ENCODE measurements at places on chromosomes 5 and 9. TPM values are rescaled to one million over a fixed set of nuclear protein-coding genes. Genes with fewer than 3 reads are reported as not detected.
A peak's percentile ranks its signal among the peaks of the same experiment; 100 is the strongest.

GRCh38 chr5:1257363-1257762 is 32.2 kb downstream of the SLC6A18 start:
- DNase-seq = no peak
- no peak overlapping the region for H3K4me3 ChIP-seq
- H3K27me3 ChIP-seq = no peaks in the 10 kb centered on the region

GRCh38 chr5:50953290-50953689 is 286.9 kb downstream of the PARP8 start:
- H3K27me3 ChIP-seq = peaks cover 38% of the 10 kb centered on the region
- no peak for DNase-seq
- no peaks in the 10 kb centered on the region for H3K4me1 ChIP-seq
- no peaks in the 10 kb centered on the region for H3K36me3 ChIP-seq
- no peak overlapping the region for H3K4me3 ChIP-seq
- H3K27ac ChIP-seq = no peak overlapping the region

DNA sequence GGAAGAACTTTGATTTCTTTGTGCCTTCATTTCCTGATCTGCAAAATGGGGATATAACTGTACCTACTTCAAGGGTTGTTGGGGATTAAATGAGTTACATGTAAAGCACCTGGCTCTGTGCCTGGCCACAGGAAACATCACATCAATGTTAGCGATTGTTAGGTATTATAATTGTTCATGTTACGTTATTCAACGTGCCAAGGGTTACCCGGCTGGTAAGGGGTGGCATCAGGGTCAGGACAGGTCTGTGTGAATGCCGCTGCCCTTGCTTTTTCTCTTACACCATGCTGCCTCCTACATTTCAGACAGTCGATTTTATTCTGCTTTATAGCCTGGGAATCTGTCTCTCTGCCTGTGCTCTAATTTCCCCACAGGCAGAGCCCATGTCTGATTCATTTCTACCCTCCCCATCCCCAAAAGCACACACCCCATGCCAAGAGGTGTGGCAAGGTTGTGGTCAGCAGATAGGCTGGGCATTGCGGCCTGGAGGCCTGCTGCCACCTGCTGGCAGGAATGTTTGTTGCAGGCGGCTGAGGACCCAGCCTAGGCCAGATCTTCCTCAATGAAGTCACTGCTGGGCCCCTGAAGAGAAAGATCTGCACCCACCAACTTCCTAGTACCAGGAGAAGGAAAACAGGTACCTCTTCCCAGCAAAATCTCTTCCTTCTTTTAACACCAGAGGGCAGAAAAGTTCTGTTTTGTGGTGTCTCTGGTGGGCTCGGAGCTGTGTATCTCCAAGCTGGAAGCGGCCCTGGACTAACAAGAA is 5.3 kb downstream of the ANKS6 start:
- H3K27ac ChIP-seq = no peak overlapping the region
- peaks cover 7% of the 10 kb centered on the region for H3K36me3 ChIP-seq
- DNase-seq = peak; percentile 66
- H3K4me3 ChIP-seq = no peak overlapping the region
- H3K27me3 ChIP-seq = no peaks in the 10 kb centered on the region

- no peaks in the 10 kb centered on the region for H3K27me3 ChIP-seq
- H3K4me1 ChIP-seq = no peaks in the 10 kb centered on the region
- H3K4me3 ChIP-seq = no peak overlapping the region
- H3K36me3 ChIP-seq = no peaks in the 10 kb centered on the region
These were observed 1800.2 kb downstream of the MAT2B start for GRCh38 chr5:165305596-165305995.

GRCh38 chr9:81389569-81389993 is 299.8 kb downstream of the TLE1 start:
- no peaks in the 10 kb centered on the region for H3K36me3 ChIP-seq
- no peak for DNase-seq
- H3K4me1 ChIP-seq = no peaks in the 10 kb centered on the region
- no peak overlapping the region for H3K4me3 ChIP-seq

DNA sequence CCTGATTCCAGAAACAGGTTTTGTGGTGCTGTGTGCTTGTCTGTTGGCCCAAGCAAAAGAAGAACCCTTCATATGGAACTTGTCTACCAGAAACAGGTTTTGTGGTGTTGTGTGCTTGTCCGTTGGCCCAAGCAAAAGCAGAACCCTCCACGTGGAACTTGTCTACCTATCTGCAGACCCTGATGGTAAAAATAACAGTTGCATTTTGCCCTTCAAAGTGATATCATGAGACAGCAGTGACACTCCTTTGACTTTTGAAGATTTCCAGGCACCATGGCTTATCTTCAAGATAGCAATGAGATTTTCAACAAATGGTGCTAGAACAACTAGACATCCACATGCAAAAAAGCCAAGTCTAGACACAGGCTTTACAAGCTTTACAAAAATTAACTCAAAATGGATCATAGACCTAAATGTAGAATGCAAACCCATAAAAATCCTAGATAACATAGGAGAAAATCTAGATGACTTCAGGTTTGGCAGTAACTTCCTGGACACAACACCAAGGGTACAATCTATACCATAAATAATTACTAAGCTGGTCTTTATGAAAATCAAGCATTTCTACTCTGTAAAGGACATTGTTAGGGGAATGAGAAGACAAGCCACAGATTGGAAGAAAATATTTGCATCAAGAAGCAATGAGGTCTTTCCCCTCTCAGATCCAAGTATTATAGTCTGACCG is 16.8 kb downstream of the MACROH2A1 start:
- DNase-seq = no peak
- peaks cover 45% of the 10 kb centered on the region for H3K4me1 ChIP-seq
- peaks cover 63% of the 10 kb centered on the region for H3K36me3 ChIP-seq
- no peak overlapping the region for H3K4me3 ChIP-seq
- no peaks in the 10 kb centered on the region for H3K27me3 ChIP-seq

DNA sequence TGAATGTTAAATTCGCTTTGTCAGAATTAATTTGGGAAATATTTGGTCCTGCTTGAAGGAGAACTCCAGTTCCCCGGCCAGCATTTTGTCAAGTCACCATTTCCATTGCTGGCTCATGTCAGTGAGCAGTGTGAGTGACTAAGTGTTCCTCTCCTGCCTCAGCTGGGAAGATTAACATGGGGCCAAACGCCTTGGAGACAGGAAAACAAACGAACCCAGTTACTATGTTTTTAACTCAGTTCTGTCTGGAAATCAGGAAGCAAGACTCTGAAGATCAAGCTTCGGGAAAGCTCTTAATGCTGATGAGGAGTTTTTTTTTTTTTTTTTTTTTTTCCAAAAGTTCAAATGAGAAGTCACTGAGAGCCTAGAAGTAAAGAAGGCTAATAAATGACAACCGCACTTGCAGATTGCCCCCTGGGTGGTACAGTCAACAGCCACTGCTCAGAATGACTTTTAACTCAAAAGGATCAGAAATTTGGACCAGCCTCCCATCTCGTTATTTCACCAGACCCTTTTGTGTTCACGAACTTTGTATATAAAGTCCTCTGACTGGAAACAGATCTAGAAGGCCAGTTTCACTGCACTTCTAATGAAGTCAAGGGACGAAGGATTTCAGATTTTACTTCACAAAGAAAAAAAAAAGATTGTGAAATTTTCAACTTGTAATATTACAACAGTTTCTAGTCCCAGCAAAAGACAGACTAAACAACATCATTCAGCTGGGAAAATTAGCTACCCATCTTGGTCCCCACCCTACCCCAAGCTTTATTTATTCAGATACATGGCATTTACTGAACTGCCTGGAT is 121.3 kb downstream of the LHFPL2 start:
- H3K27me3 ChIP-seq = peaks cover 4% of the 10 kb centered on the region
- H3K4me3 ChIP-seq = no peak overlapping the region
- no peak overlapping the region for H3K27ac ChIP-seq
- H3K4me1 ChIP-seq = no peaks in the 10 kb centered on the region

GRCh38 chr5:57895766-57896165 is 413.2 kb upstream of the ACTBL2 start:
- no peaks in the 10 kb centered on the region for H3K36me3 ChIP-seq
- no peaks in the 10 kb centered on the region for H3K27me3 ChIP-seq
- no peak overlapping the region for H3K4me3 ChIP-seq
- H3K4me1 ChIP-seq = no peaks in the 10 kb centered on the region

DNA sequence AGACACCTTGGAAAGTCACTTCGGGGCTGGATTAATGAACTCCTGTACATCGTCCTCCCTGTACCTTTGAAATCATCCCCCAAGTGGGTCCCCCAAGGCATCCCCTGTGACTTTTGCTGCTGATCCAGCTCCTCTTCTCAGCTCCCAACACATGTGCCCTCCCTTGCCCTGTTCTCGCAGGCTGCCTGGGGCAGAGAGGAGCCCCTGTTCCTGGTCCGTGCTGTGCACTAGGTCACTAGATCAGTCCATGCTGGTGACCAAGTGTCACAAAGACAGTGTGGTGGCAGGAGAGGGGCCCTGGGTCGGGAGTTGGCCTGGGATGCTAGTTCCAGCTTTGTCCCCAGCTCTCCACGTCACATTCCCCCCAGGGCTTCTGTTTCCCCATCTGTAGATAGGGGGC is 79.3 kb upstream of the BARHL1 start:
- no peaks in the 10 kb centered on the region for H3K36me3 ChIP-seq
- no peak overlapping the region for H3K4me3 ChIP-seq
- H3K27me3 ChIP-seq = peaks cover 52% of the 10 kb centered on the region
- H3K4me1 ChIP-seq = no peaks in the 10 kb centered on the region

GRCh38 chr9:71706176-71706575 is 62.1 kb downstream of the CEMIP2 start:
- H3K27ac ChIP-seq = no peak overlapping the region
- peaks cover 43% of the 10 kb centered on the region for H3K36me3 ChIP-seq
- peaks cover 26% of the 10 kb centered on the region for H3K4me1 ChIP-seq
- no peak for DNase-seq

DNA sequence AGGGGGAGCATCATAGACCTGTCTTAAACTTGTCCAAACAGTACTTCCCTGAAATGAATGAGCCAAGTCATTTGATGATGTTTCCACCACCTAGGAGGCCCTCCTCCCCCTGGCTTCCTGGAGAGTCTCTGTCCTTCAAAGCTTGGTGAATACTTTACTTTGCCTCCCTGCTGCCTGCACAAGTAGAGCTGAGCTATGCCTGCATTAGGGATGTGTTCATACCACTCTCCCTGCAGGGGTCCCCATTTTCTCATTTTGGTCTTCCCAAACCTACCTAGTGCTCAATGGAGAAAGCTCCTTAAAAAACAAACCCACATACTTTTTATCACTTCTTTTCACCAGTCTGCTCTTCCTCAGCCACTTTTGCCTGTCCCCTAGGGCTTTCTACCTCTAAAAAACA is 7.7 kb downstream of the CCNI2 start:
- H3K4me1 ChIP-seq = peaks cover 34% of the 10 kb centered on the region
- H3K36me3 ChIP-seq = peaks cover 24% of the 10 kb centered on the region
- no peak for DNase-seq
- H3K27me3 ChIP-seq = no peaks in the 10 kb centered on the region
- no peak overlapping the region for H3K4me3 ChIP-seq

GRCh38 chr5:179333796-179334761 is 11.2 kb downstream of the ADAMTS2 start:
- no peaks in the 10 kb centered on the region for H3K4me1 ChIP-seq
- DNase-seq = no peak
- no peak overlapping the region for H3K27ac ChIP-seq
- H3K4me3 ChIP-seq = no peak overlapping the region

- no peaks in the 10 kb centered on the region for H3K27me3 ChIP-seq
- H3K4me1 ChIP-seq = no peaks in the 10 kb centered on the region
These were observed 96.6 kb upstream of the CKMT2 start for GRCh38 chr5:81136557-81136956.

The TAF11L7 gene
- not detected for total RNA-seq

The PARP8 gene
- 43.6 TPM for total RNA-seq

The PCDHGA3 gene
- total RNA-seq = not detected

The ADAMTS16 gene
- not detected for total RNA-seq

The PCDHGA7 gene
- not detected for total RNA-seq

The TMOD1 gene
- 1.2 TPM for total RNA-seq

The GZMA gene
- total RNA-seq = 0.66 TPM

The INSL4 gene
- total RNA-seq = not detected

Data from activated naive CD8-positive, alpha-beta T cell treated with anti-CD3 and anti-CD28 coated beads for 36 hours (primary cell).